SW480 (cell line): ENCODE measurements at places on chromosomes 11 and 22.

GRCh38 chr11:76670485-76671236 is at the start of gene LRRC32:
Gene LRRC32, minus strand, starts transcription at chr11:76670747. Its CDS starts 4,793 bp downstream, at chr11:76665954.
- no peak for DNase-seq

- peak; percentile 60 for DNase-seq
Observed at GRCh38 chr11:8219257-8220021, 44.2 kb downstream of the LMO1 start.

DNA sequence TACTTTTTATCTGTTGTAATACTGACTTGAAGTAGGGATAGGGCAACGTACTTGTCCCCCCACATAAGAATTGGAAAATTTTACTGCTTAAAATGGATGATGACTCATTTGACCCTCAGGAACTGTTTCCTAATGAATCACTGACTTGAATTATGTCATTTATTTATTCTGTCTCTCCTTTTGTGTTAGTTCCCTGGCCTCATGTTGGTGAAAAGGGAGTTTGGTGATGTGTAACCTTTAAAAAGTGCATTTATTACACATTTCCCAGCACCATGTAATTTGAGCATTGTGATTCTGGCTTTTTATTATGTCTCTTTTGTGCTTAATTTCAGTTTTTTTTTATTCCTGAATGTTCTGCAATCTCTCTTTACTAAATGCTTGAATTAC is 20.3 kb upstream of the PGM2L1 start:
- peak; percentile 46 for DNase-seq

DNA sequence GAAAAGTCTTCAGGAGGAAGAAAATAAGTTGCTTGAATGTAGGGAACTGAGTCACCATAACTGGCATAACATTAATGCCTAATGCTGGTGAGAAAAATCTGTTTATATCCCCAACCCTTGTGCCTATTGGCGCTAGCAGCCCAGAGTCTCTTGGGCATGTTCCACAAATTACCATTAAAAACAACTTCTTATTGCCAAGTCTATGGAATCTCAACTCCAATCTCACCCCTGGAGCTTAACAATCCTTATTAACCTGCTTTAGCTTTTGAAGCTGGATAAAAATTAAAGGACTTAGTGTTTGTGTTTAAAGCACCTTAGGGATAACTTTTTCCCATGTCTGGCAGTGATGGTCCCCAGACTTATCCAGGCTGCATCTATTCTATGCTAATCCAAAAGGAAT is 143.0 kb downstream of the APIP start:
- DNase-seq, result no peak

DNA sequence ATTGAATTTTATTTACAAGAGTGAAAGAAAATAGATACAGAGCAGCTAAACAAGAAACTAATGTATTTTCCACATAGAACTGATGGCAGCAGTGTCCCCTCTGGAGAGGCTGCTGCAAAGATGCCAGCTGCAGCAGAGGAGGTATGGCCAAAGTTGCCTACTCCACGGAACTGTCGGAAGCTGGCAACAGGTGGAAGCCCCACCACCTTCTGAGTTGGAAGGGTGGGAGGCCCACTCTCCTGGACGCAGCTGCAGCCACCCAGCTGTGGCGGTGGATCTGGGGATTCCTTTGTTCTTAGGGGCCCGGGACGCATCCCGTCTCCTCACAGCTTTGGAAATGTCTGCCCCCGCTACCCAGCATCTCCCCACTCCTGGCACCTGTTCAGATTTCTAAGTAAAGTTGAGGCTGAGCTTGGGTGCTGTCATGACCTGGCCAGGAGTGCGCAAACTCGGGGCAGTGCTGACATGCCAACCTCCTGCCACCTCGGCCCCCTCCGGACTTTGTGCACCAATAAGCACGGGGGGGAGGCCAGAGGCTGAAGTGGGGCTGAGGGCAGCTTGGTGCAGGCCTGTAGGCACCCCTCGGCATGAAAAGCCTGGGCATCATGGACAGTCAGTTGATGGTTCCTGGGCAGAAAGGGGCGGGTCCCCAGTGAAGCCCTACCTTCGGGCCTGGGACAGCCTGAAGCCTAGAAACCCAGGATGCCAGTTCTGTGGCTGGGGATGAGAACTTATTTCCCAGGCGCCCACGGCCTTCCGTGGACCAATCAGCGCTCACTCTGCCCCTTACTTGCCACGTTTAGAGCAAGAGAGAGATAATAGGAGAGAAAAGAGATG is 1071.4 kb downstream of the JRKL start:
- DNase-seq, result no peak

DNA sequence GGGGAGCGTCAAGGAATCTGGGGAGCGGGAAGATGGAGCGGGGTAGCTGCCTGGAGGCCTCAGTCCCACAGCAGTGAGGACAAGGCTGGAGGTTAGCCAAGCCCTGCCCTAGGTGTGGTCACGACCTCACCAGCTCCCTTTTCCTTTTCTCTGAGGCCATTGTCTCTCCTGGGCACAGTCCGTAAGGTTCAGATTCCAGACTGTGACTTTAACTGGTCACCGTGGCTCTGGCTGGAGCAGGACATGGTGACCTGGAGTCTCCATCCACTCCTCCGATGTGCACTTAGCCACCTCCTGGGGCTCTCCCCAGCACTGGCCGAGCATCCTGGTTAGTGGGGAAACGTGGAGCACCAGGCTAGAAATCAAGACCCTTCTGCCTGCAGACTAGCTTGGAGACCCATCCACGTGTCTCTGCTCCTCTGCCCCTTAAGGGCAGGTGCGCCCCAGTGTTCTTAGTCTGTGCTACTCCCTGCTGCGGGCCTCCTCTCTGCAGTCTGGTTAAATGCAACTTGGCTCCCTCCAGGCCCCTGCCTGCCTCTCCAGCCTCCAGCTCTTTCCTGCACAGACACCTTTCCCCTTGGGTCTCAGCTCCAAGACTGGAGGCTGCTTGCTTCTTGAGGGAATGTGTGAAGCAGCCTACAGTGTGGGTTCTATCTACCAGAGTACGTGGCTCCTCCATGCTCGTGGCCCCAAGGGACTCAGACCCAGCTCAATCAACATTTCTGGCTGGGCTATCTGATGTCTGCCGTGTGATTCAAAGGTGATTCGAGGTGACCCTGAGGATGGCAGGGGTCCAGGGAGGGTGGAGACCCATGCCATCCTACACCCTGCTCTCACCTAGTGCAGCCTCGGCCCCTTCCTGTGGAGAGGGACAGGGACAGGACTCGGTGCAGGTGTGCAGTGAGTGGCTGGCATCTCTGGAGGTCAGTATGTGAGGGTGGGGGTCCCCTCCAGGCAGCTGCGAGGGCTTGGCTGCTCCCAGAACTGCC is 5.2 kb downstream of the SLC25A1 start:
- DNase-seq, result no peak

DNA sequence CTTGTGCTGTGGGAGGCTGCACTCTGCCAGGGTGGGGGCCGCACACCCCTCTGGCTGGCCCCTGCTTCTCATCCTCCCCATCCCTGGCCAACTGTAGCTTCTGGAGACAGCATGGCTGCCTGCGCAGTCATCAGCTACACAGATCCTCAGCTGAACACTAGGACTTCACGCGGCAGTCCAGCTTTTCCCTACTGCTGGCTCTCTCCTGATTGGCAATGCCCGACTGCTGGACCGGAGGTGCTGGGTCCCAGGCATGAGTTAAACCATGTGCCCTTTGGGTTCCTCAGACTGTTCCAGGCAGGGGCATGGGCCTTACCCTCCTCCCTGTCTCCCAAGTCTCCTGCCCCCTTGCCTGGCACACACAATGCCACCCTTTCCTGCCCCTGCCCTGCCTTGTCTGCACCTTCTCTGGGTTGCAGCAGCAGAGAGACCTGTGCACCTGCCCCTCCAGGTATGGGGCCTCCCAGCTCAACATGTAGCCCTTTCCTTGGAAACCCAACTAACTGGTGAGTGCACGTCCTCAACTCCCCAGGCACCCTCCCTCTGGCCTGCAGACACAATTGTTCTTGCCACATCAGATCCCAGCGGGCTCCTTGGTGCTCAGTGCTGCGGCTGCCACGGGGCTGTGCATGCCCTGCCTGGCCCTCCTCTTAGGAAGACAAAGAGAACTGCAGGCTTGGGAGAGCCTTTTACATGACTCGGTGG is 1039.2 kb downstream of the TBC1D22A start:
- DNase-seq, result no peak

- no peak for DNase-seq
Observed at GRCh38 chr22:24370401-24370800, 57.0 kb upstream of the ADORA2A start.

DNA sequence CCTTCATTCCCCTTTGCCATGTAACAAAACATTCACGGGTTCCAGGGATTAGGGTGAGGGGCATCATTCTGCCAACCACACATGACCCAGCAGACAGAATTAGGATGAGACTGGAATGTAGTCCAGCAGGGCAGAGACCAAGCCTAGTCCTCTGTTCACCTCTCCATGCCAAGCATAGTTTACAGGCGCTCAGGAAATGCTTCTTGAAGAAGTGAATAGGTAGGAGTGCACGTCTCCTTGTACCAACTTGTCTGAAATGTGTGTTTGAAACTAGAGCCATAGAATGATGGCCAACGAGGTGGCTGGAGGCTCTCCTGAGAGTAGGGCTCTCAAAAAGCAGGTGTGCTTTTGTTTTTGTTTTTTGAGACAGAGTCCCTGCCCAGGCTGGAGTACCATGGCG is 8.2 kb downstream of the SPINDOC start:
- no peak for DNase-seq

DNA sequence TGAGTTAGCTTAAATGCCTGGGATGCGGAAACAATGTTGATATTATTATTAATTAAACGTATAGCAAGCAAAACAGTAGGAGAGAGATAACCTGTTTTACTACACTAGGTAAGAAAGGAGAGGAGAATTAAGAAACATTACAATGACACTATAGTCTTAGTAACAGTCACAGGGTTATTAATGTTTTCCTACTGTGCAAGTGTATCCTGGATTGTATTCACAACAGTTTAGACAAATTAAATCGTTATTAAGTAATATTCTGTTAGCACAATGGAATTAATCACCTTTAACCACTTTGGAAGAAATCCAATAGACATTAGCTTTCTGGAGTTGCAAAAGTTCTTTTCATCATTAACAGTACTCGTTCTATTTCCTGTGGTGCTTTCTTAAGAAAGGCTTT is 3.4 kb downstream of the FAM181B start:
- DNase-seq, result no peak

DNA sequence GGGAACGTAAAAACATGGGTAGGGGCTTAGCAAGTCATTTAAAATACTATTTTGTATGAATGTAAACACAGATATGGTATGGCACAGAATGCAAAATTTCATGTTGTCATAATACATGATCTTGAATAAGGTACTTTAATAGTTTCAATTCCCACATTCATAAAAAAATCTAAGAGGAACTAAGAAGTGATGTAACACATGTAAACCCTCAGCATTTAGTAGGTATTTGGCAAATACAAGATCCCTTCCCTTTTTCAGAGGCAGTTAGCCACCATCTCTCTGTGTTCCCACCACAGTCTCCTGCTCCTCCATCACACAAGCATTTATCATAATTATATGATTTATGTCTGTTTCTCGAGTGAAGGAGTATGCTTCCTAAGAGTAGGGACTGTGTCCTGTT is 251.8 kb downstream of the TENM4 start:
- DNase-seq, result no peak

DNA sequence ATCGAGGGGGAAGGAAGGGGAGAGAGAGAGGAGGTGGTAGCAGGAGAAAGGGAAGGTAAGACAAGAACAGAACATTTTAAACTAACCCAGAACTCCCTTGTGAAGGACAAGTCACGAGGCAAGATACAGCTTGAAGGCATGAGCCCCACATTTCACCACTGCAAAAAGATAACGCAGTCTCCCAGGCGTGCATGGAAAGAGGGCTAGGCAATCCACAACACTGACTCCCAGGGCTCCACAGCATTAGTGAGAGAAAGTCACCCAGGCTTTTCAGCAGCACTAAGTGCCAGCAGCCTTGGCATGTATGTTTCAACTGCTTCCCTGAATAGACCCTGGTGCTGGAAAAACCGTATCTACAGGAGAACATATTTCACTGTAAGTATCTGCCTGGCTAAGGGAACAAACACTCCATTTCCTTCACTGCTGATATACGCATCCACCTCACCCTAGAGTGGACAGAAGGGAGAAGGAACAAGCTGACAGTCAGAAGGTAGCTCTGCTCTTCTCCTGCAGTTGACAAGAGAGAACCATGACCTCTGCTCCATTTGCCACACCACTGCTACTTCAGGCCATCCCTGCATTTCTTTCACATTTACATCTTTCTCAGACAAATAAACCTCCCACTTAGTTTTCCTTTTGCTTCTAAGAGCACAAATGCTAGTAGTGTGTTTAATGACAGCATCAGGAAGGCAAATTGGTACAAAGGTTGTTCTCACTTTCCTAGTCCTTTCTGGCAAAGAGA is 87.9 kb downstream of the AMBRA1 start:
- no peak for DNase-seq

GRCh38 chr11:32575070-32575469 is 8.6 kb upstream of the EIF3M start:
- no peak for DNase-seq

GRCh38 chr22:26679003-26679629 is 21.7 kb downstream of the MIAT start:
- DNase-seq, result peak; percentile 54

- DNase-seq, result no peak
Observed at GRCh38 chr11:12169822-12170221, 59.4 kb downstream of the MICAL2 start.

DNA sequence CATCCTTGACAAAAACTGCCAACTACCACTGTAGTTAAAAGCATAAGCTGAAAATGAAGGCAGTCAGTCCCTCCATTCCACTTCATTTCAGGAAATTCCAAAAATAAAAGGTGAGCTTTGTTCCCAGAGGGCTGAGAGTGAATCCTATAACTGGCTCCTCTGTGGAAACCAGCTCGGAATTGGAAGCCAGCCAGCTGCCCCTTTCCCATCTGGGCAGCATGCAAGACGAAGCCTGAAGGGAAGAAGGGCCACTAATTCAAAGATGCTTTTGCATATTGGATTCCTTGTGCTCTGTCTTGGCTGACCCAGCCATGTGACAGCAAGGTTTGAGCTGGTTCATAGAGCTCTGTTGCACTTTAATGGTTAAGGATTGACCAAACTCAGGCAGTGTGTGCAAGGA is 83.4 kb downstream of the ALX4 start:
- DNase-seq, result no peak

DNA sequence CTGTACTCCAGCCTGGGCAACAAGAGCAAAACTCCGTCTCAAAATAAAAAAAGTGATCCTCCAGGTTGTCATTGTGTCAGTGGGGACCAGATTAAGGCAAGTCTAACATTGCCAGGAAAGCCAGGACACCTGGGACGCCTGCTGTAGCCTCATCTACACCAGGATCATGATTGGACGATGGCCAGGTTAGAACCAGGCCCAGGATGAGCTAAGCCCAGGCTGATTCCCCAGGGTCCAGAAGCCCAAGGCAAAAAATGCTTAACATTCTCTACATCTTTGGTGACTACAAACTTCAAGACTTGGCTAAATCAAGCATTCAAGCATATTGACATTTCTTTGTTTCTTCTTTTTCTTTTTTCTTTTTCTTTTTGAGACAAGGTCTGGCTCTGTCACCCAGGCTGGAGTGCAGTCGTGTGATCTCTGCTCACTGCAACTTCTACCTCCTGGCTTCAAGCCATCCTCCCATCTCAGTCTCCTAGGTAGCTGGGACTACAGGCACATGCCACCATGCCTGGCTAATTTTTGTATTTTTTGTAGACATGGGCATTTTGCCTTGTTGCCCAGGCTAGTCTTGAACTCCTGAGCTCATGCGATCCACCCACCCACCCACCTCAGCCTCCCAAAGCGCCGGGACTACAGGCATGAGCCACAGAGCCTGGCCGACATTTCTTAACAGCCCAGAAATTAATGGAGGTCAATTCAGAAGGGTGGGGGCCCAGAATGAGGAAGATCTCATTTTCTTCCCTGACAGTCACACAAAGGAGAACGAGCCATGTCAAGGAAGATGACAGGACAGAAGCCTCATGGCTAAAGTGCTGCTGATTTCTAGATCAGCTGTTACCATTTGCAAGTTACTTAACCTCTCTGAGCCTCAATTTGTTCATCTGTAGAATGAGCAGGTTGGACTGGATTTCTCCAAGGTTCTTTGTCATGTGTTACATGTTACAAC is 12.5 kb upstream of the PTPRJ start:
- DNase-seq, result no peak
